ENCODE measurements at places on chromosomes 16 and 17.

DNA sequence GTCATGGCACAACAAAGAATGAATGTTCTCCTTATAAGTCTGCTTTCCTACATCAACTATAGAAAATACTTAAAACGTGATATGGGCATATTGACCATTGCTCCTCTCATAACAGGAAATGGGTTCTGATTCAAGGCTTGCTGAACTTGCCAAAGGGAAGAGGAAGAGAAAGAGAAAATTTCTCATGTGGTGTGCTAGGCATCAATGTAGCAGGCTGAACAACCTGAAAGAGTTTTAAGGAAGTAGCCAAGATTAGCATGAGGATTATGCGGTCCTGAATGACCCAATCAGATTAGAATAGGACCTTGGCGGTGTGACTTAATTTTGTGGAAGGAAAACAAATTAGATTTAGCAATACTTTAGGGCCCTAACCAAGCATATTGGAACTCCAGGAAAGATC is 617.7 kb upstream of the CDH11 start:
- DNase-seq: no peak

DNA sequence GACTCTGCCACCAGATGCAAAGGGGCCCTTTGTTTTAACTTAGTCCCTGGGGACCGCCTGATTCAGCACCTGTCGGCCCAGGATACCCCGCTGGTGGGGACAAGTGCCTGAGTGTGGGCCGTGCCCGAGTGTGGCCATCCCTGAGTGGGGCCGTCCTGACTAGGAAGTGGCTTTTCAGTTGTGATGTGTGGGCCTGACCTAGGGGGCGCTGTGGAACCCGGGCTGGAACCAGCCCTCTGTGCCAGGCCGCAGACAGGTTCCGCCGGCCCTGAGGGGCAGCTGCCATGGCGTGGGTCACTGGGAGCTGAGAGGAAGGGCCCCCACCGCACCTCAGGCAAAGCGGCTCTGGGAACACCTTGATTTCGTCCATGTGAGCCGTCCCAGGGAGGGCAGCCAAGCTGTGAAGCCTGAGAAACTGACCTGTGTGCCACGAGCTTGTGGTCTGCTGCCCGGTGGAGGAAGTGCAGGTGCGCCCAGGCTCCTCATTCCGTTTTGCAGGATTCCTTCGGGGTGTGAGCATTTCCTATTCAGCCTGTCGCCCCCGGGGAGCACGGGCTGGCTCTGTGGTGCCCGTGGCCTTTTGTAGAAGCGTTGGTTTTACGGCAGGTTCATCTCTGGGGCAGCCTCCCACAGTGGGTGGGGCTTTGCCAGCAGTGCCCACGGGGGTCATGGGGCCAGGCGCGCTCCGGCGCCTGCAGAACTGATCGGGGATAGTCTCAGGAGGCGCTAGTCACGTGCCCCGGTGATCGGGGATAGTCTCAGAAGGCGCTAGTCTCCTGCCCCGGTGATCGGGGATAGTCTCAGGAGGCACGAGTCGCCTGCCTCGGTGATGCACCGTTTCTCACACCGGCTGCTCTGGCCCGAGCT is 5.3 kb downstream of the RPL13 start:
- DNase-seq: peak; percentile 51

DNA sequence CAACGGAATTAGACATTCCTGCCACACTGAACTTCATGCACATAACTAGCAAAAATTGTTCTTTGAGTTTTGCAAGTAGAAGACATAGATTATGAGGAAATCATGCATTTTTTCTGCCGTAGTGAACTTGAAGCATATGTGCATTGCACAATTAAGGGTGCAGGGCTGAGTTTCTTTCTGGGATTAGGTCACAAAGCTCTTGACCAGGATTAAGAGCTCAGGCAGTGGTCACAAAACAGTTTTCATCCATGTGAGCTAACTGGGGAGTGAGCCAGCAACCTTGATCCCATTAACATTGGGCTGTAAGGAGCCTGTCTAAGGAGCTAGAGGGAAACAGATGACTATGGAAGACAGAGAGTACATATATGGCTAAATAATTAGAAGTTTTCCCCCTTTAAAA is 143.7 kb downstream of the PMP22 start:
- DNase-seq: no peak

DNA sequence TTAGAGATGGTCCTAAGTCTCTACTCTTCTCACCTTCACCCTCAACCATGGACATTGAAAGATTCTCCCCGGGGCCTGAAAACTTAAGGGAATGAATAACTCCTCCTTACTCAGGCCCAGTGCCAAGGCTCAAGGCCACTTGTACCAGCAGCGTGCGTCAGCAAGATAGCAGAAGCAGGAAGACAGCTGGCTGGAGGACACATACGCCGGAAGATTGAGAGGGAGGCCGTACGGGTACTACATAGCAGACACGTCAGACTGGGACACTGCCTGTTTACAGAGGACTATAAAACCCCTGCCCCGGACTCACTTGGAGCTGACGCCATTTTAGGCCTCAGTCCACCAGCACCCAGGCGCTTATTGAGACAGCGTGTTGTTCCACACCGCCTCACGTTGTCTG is 75.8 kb upstream of the MED13 start:
- DNase-seq: no peak

DNA sequence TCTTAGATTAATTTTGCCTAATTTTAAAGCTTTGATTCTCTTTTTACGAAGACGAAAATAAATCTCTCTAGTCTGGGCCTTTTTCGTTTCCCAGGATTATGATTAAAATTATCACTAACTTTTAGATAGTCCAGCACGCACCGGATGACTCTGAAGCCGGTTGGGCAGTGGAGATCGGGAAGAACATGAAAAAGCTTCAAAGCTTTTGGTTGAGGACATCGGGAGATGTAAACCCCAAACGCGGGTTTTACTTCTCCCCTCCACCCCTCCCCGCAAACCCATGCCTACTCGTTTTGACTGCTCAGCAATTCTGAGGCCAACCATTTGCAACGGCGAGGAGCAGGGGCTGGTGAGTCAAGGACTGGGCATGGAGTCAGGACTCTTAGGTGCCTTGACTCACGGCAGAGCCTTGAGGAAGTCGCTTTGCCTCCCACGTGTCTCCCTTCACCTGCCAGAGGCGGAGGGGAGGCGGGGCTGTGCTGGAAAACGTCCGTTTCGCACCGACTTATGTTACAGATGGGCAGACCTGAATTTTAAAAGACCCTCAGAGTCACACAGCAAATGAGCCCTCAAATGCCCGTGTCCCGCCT is 989 bp upstream of the DUSP14 start:
- peak; percentile 95 for DNase-seq

- DNase-seq: no peak
Observed at GRCh38 chr17:80851277-80851925, 140.2 kb upstream of the CHMP6 start.

DNA sequence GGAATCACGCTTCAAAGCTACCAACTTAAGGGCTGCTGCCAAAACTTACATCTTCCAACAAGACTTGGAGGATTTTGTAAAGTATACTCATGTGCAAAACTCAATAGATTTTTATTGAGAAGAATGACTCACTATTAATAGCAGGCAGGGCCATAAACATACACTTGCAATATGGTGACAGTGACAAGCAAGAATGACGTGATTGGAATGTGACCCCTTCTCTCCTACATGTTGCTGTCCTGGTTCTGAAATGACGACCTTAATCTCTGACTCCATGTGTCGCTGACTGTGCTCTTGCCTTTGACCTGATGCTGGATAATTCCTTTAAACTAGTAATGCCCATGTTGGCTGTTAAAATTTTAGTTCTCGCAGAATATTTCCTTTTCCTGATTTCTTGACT is 174.5 kb downstream of the PARN start:
- peak; percentile 25 for DNase-seq

GRCh38 chr17:78291944-78292910 is 60.8 kb downstream of the TMEM235 start:
- DNase-seq: no peak

- no peak for DNase-seq
Observed at GRCh38 chr16:55152875-55153390, 171.1 kb upstream of the IRX6 start.

All from RKO (cell line).